ENCODE measurements at places on chromosomes 2 and 18.
A peak's percentile ranks its signal among the peaks of the same experiment; 100 is the strongest.

DNA sequence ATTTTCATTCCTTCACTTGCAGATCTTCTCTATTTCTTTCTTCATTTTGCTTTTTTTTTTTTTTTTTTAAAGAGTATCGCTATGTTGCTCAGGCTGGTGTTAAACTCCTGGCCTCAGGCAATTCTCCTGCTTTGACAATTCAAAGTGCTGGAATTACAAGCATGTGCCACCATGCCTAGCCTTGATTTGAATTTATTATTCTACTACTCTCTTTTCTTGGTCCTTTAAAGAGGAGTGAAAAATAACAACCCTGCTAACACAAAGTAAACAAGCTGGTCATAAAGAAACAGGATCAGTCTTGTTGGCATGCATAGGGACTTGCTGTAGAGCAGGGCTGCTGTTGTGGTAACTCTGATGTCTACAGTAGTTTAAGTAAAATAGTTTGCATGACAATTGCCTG, 1615.3 kb upstream of the ZEB2 start:
- peak; percentile 50 for DNase-seq

DNA sequence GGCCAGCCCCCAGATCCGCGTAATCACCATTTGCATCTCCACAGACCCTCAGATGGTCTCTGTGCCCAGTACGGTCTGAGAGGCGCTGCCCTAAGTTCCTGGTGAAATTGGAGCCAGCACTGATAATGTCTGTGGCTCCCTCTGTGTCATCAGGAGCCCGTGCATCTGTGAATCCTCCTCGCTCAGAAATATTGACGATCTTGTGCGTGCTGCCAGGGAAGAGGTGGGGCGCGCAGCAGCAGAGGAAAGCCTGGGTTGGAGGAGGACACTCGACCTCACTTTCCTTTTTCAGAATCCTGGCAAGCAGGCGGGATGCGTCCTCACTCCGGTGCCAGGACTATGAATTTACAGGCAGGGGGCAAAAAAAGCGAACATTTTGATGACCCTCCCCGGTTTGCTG, 686.1 kb upstream of the SALL3 start:
- no peak for DNase-seq

GRCh38 chr2:136247204-136247950, 129.4 kb upstream of the CXCR4 start:
- DNase-seq, result no peak

DNA sequence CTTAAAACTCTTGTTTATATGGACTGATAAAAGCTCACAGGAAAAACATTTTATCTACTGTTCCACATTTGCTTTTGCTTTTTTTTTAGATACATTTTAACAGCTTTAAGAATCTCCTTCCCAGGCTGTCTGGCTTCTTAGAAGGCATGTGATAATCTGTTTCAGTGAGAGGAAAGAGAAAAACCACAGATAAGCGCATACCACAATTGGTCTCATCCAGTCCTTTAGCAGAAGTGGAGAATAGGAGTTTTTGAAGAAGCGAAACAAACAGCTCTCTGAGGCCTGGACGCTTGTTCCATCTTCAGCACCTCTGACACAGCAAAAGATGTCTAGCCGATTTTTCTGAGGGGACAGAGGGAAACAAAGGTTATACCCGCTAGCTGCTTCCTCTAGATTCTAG, 37.6 kb downstream of the RMC1 start:
- no peak for DNase-seq

- no peak for DNase-seq
These were observed 81.1 kb upstream of the GLI2 start for GRCh38 chr2:120654381-120655134.

- no peak for DNase-seq
These were observed 1.7 kb upstream of the MYO3B start for GRCh38 chr2:170176212-170176611.
